ENCODE measurements at places on chromosomes 5 and 9.

DNA sequence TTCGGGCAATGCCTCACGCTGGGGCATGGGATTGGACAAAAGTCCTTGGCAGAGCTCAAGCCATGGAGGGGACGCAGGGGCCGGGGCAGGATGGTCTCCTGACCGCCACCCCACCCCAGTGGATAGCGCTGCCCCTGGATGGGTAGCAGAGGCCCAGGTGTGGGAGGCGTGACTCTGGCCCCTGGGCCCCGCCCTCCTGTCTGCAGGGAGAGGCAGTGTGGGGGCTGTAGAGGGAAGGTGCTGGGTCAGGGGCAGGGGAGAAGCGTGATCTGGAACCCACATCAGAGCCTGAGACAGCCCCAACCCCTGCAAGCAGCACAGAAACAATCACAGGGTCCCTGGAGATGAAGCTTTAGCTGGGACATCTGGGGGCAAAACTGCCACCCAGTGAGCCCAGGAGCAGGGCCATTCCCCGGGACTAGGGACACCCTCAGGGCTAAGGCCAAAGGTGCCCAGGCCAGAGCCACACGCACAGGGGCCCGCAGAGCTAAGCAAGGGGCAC, 36.2 kb downstream of the NACC2 start:
- DNase-seq, result no peak

- no peak for DNase-seq
Measured at GRCh38 chr5:171975262-171975876, 31.1 kb downstream of the FBXW11 start.

DNA sequence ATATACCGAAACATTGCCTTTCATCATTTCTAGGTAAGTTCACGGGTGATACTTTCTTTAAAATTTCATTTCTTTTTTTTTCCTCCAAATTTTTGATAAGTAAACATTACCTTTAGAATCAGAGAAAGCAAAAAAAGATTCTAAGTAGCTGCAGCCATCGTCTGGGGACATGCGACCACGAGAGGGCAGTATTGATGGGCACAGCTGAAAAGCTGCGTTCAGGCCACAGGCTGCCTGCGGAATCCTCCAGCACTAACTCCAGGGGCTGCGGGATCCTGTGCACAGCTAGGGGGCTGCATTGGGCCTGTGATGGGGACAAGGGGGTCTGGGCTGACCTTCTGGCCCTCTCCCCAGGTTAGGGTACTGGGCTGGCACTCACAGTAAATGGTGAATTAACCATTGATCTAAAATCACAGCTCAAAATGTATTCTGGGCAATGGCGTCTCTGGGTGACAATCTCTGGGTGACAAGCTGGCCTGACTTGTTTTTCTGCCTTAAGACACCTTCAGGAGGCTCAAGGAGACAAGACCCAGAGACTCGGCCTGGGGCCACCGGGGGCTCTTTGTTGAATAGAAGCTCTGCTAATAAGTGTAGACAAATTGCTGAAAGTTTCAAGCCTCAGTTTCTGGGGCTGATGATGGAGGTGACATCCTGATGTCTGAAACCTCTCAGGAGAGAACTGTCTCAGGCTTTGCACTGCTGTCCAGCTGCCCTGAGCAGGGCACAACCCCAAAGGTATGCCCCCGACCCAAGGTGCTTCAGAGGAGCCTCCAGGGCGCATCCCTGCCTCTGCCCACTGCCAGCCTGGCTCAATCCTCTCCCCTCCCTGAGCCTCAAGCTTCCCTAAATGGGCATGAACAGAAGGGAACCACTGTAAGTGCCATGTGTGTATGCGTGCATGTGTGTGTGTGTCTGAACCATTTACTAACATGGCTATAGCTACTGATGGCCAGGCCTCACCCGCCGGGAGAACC, 44.3 kb upstream of the SARDH start:
- no peak for DNase-seq

GRCh38 chr9:110850401-110851135, 182.0 kb downstream of the MUSK start:
- no peak for DNase-seq

- no peak for DNase-seq
Measured at GRCh38 chr5:52867809-52868208, 80.1 kb downstream of the ITGA1 start.

- DNase-seq, result no peak
Measured at GRCh38 chr5:56116599-56117141, 116.5 kb downstream of the ANKRD55 start.

- DNase-seq, result no peak
Measured at GRCh38 chr9:82621447-82621846, 441.5 kb downstream of the RASEF start.

- no peak for DNase-seq
Measured at GRCh38 chr9:111999319-111999718, 102.7 kb downstream of the UGCG start.
